ENCODE measurements at places on chromosomes 2 and 18. TPM values are rescaled to one million over a fixed set of nuclear protein-coding genes. Genes with fewer than 3 reads are reported as not detected.

The CNDP1 gene
- not detected for total RNA-seq

The LONRF2 gene
- not detected for total RNA-seq

The IMMT gene
- 95.6 TPM for total RNA-seq

The GAREM1 gene
- 2.3 TPM for total RNA-seq

The MROH2A gene
- 0.11 TPM for total RNA-seq

The BUB1 gene
- 55.9 TPM for total RNA-seq

The LOXHD1 gene
- not detected for total RNA-seq

The IL36G gene
- total RNA-seq: 0.32 TPM

DNA sequence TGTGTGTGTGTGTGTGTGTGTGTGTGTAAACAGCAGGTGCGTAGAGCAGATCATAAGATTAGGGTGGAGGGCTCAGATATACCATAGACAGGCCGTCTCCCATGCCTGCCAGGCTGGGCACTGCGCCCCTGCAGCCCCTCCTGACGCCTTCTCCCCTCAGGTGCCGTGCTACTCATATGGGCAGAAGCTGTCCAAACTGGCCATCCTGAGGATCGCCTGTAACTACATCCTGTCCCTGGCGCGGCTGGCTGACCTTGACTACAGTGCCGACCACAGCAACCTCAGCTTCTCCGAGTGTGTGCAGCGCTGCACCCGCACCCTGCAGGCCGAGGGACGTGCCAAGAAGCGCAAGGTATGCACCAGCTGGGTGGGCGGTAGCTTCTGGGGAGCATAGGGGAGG lies 10.0 kb downstream of the ATOH8 start:
- no peak for DNase-seq

DNA sequence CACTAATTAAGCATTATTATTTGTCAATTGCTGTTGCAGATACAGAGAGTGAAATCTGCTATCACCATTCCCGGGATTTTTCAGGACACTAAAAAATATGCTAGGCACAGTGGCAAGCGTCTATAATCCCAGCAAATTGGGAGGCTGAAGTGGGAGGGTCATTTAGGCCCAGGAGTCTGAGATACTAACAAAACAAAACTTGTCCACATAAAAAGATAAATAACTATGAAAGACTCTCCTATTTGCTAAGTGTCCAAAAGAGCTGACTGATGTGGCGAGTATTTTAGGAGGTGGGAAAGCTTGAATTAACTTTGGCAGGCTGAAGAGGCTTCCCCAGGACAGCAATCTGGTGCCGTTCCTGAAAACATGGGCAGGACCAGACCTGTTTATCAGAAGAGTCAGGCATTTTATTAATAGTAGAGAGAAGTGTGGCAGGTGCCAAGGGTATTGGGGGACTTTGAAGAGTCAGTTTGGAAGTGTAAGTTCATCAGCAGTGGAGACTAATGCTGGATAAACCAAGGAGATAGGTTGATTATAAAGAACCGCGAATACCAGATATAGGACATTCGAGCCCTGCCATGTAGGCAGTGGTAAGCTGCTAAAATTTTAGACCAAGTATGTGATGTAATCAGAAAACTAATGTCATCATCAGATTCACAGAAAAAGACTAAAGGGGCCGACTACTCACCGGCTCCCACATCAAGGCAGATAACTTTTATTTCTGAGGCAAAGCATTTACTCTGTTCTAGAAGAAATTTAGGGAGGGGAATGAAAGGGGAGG lies 201.8 kb downstream of the EPHA4 start:
- DNase-seq: no peak

DNA sequence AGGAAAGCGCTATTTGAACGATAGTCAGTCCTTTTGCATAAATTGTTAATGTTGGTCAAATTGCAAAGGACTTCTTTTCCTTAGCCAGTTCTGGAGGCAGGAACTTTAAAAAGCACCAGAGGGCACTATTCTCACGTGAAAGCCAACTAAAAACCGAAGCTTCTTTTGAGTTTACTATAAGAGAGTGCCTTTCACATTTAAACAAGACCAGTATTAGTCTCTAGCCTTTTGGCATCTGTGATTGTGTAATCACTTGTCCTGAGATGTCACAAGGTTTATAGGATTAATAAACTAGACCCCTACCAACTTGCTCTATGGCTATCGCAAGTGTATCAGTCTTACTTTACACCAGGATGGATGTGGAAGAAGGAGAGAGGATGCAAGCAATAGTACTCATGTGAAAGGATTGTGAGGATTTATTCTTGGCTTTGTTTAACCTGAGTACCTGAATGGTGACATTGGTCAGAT lies 14.4 kb upstream of the STAT4 start:
- DNase-seq: no peak

GRCh38 chr2:80670763-80671162 lies 366.2 kb upstream of the LRRTM1 start:
- no peak for DNase-seq

GRCh38 chr2:12615509-12615908 lies 101.2 kb upstream of the TRIB2 start:
- no peak for DNase-seq

GRCh38 chr2:234366891-234367290 lies 130.0 kb downstream of the ARL4C start:
- DNase-seq: no peak

DNA sequence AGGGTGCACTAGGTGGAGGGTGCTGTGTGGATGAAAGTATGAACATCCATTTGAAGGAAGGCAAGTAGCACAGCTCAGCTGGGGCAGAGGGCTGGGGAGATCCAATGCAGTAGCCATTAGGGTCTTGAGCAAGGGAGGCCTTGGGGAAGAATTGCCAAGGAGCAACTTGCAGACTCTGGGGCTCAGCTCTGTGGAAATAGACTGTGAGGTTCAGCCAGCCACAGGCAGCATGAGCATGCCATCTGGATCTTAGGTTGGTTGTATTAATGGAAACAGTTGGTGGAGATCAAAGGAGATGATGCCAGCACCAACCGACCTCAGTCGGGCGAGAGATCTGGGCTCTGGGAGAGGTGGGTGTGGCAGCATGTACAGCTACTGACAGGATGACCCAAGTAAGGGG lies 5.6 kb downstream of the ZAP70 start:
- no peak for DNase-seq

DNA sequence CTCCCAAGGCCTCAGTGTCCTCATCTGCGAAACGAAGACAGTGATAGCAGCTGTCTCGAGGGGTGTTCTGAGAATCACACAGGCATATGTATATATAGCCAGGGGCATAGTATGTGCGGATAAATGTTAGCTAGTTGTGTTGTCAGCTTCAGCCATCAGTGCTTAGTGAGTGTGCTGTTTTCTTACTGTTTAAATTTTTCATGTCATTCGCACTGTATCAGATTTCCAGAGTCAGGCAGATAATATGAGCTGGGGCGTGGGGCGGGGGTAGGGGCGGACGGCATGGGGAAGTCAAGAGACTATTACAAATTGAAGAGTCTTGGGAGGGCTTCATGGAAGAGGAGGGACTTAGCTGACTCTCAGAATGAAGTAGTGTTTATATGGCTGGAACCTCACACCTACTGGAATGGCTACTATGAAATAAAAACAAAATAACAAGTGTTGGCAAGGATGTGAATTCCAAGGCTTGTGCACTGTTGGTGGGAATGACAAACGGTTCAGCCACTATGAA lies 7.0 kb downstream of the TRAPPC12 start:
- no peak for DNase-seq

GRCh38 chr2:144454466-144455287 lies 65.2 kb downstream of the ZEB2 start:
- no peak for DNase-seq

DNA sequence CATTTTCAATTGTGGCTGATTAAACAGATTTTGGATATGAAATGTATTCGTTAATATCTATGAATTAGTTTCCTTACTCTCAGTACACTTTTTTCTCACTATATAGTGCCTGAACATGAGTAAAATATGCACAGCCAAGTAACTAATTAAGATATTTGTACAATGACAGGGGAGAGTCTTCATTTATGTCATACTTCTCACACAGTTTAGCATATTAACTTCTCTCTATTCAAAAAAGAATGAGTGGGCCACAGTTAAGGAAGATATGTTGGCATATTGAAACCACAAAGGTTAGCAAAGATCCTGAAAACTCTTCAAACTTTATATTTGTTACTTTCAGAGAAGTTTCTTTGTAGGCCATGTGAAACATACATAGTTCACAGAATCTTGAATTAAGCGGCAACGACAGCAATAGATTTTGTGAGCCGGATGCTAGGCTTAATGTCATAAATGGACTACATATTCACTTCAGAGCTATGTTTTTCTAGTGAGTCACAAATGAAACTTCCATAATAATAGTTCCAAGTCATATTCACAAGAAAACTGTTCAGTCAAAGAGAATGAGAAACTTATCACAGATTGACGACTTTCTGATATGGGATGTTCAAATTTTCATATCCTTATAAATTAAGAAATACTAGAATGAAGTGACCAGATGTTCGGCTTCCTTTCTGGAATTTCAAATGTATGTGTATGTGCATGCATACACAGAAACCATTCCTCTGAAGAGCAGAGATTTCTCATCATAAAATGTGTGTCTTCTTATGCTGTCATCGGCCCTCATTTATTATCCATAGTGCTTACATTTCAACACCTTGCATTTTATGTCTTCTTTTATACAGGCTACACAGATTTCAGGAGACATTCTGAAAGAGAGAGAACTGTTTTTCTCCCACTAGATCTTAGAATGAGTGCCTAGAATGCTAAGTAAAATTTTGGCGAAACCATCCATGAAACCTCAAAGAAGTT lies 584.0 kb downstream of the SATB2 start:
- DNase-seq: peak; percentile 21

DNA sequence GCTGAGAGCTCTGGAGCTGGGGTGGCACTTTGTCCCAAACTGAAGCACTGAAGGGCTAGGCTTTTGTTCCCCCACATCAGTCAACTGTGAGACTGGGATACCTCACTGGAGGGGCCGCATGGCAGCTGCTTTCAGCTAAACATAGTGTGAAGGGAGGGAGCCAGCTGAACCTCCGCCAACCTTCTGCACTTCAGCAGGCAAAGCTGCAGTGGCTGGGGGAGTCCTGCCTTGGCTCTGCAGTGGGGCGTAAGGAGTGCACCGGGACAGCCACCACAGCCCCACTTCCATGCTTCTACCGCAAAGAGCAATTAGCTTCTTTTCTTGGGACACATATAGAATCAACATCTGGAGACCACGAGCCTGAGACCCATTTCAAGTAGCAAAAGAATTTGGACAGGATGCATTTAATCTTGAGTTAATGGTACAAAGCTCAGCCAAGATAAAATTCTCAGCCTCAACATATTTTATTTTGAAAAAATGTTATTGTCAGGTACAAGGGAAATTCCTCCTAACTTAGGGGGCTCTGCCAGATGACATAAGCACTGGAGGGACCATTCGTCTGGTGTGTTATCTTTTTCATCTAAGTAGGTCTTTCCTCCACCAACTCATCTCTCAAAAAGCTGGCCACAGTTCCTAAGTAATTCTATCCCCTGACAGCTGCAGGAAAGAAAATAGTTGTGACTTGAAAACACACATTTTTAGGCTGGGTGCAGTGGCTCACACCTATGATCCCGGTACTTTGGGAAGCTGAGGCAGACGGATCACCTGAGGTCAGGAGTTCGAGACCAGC lies 25.6 kb upstream of the MYCN start:
- no peak for DNase-seq

- DNase-seq: no peak
These were observed 20.4 kb downstream of the DSG4 start for GRCh38 chr18:31396796-31397612.

- DNase-seq: no peak
These were observed 27.9 kb upstream of the SPTBN1 start for GRCh38 chr2:54428108-54428831.

GRCh38 chr2:236844711-236845110 lies 241.0 kb upstream of the COPS8 start:
- no peak for DNase-seq

DNA sequence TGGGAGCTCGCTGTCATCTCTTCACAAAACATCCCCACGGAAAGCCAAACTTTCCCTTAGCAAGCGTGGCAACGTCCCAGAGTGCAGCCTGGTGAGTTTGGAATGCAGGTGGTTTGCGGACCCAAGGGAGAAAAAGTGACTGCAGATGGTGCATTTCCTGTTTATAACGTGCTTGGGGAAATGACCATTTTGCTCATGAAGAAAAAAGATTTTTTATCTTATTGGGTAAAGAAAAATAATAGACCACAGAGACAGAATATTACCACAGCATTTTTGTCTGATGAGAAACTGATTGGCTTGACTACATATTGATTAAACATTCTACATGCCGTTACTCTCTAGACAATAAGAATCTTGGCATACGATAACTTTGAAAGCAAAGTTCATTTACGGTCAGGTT lies 136.5 kb downstream of the COPS8 start:
- DNase-seq: no peak

DNA sequence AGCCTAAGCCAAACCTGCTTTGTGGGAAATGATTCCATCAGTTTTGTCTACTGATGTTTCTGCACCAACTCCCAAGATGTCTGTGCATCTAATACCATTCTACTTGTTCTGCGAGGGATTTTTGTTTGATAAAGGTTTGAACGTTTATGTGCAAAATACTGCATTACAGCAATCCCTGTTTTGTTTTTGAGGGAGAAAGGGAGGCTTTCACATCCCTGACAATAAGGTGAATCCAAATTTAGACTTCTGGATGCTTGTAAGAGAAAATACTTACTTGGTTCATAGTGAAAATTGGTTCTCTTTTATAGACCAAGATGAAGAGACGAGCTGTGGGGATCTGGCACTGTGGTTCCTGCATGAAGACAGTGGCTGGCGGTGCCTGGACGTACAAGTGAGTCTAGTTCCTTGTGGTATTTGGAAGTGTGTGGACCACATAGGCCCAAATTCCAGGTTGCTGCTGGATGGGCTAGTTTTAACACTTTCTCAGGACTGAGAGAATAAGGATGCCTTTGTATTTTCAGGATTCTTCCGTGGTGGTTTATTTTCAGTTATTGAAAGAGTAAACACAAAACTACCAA lies 1.1 kb downstream of the RPL37A start:
- no peak for DNase-seq

GRCh38 chr2:1272835-1273234 lies 140.4 kb upstream of the TPO start:
- DNase-seq: no peak

DNA sequence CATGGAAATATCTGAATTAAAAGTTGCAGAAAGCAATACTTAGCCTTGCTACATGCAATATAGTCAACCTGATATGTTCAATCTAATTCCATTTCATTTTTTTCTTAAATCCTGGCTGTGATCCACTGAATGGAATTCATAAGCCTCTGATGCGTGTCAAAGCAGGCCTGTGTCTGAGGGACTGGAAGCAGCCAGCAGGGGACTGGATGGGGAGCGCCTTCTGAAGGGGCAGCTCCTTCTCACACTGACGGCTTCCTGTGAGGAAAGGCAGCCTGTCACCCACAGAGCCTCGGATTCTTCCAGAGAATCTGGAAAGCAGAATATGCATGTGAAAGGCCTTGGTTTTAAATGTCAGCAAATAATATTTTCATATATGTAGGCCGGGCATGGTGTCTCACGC lies 73.5 kb downstream of the KCNF1 start:
- DNase-seq: peak; percentile 16

- DNase-seq: no peak
These were observed 734.5 kb upstream of the ACVR2A start for GRCh38 chr2:147110317-147110716.

All from foreskin keratinocyte (primary cell).